ENCODE measurements at places on chromosomes 11 and 22.

DNA sequence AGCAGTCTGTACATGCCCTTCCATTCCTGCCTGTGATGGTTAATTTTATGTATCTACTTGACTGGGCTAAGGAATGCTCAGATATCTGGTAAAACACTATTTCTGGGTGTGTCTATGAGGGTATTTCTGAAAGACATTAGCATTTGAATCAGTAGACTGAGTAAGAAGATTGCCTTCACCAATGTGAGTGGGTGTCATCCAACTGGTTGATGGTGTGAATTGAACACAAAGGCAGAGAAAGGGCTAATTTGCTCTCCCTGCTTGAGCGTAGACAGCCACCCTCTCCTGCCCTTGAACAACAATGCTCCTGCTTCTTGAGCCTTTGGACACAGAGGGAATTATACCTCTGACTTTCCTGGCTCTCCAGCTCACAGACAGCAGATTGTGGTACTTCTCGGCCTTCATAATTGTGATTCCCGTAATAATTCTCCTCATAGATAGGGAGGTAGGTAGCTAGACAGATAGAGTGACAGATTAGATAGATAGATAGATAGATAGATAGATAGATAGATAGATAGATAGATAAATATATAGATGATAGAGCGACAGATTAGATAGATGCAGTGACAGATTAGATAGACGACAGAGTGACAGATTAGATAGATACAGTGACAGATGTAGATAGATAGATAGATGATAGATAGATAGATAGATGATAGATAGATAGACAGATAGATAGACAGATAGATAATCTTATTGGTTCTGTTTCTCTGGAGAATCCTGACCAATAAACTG lies 370.6 kb downstream of the CADM1 start:
- no peak for DNase-seq

DNA sequence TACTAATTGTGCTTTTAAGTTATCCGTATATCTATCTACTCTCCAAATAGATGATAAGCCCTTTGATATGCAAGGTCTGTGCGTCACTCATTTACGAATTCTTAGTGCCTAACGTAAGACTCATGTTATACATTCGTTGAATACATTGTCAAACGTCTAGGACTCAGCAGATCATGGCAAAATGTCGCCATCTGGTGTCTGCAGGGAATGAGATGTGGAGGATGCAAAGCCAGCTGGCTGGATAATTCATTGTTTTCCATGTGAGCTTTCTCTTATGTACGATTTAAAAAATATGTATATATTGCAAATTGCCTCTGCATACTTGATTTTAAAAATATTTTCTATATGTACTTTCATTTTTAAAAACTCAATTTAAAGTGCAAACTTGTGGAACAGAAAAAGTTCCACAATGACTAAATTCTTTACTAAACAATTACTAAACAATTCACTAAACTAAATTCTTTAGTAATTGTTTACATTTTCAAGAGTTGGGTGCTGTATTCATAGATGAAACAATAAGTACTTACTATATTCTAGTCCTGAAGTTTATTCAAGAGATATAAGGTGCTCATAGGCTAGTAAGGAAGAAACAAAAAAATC lies 33.8 kb downstream of the ZNF202 start:
- peak; percentile 79 for DNase-seq

DNA sequence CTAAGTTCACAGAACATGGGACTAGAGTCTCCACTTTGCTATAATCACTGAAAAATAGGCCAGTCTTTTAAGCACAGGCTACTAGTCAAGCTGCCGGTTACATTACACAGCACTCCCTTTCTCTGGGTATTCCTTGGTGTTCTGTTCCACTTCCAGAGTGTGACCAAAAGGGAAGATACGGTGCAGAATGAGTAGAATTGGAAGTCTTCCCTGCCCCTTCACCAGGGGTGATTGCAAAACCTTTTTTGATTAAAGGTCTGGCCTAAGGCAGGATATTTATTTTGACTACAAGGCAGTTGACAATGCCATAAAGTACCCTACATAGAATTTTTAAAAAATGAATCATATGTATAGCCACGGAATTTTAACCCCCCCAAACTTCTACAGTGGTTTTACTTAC lies 59.6 kb upstream of the ADORA2A start:
- peak; percentile 66 for DNase-seq

DNA sequence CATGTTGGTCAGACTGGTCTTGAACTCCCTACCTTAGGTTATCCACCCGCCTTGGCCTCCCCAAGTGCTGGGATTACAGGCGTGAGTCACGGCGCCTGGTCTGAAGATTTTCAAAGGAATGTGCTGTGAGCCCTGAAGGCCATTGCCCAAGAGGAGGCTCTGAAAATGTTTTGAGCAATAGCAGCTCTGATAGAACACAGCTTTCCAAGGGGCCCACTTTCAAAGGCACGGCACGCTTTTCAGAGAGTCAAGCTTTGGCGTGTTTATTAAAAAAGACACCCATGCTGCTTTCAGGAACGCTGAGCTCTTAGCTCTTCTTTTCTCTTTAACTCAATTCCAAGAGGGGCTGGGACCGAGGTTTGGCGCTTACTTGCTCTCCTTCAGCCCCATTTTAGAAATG lies 73.8 kb upstream of the CDON start:
- DNase-seq = peak; percentile 97

GRCh38 chr11:71112990-71113389 lies 139.4 kb downstream of the SHANK2 start:
- no peak for DNase-seq

- no peak for DNase-seq
Measured at GRCh38 chr11:111456086-111456858, 55.9 kb downstream of the BTG4 start.

DNA sequence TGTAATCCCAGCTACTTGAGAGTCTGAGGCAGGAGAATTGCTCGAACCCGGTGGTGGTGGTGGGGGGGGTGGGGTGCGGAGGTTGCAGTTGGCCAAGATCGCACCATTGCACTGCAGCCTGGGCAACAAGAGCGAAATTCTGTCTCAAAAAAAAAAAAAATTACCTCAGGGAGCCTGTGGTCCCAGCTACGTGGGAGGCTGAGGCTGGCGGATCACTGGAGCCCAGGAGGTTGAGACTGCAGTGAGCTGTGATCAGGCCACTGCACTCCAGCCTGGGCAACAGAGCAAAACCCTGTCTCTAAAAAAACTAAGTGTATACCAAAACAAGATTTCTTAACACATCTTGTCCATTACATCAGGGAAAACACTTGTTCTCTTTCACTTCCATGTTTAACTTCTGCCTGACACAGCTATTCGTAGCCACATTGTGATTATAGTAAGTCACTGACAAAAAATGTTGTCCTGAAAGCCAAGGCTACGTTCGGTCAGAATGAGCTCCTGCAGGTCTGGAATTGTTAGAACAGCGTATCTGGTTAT lies 1.4 kb downstream of the TMEM80 start:
- DNase-seq = peak; percentile 94

GRCh38 chr11:68569357-68569756 lies 108.8 kb downstream of the PPP6R3 start:
- no peak for DNase-seq

GRCh38 chr11:103624708-103625623 lies 411.5 kb upstream of the DDI1 start:
- DNase-seq = peak; percentile 99

DNA sequence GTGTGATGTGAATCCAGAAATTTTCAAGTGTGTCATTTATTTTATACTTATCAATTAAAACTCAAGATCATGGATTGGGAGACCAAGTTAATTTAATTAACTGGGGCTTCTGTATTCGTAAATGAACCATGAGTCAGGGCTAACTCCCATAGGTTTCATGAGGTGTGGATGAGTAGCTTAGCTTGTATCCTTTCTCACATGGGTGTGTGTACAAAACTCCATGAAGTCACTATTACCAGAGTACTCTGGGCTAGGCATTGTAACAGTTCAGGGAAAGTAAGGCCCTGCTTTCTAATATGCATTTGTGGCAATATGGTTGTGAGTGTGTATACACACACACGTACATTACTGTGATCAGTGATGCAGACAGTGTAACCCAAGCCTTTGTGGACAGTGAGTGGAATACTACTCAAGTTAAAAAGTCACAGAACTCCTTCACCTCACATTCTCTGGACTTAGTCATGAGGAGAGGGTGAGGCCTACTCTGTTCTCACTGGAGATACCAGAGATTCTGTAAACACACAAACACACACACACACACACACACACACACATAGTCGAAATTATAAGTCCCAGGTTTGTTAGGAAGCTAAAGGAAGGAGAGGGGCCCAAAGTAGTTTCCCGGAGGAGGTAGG lies 3.5 kb downstream of the CNTF start:
- peak; percentile 26 for DNase-seq

- DNase-seq = no peak
Measured at GRCh38 chr11:84914511-84914910, 712.6 kb downstream of the DLG2 start.

Measured in fibroblast of the aortic adventitia (primary cell).